ENCODE measurements at places on chromosomes 3 and 15.

- no peak for DNase-seq
Measured at GRCh38 chr3:1374471-1374870, 281.6 kb downstream of the CNTN6 start.

DNA sequence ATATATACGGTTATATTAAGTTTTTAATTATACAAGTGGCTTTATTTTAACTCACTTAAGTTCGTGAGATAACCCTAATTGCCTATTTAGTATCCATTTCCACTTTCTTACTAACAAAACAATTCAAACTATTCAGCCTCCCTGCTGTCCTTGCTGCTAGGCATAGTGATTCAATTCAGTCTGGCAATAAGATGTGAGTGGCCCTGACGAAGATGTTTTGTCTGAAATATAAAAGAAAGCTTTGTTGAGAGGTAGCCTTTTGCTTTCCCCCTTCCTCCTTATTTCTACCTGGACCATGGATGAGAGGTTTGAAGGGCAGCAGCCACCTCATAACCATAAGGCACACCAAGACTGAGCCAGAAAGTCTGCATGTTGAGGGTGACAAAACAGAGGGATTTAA lies 89.3 kb upstream of the TRIM42 start:
- DNase-seq, result no peak

- no peak for DNase-seq
Measured at GRCh38 chr3:101131767-101132166, 138.5 kb upstream of the ABI3BP start.

DNA sequence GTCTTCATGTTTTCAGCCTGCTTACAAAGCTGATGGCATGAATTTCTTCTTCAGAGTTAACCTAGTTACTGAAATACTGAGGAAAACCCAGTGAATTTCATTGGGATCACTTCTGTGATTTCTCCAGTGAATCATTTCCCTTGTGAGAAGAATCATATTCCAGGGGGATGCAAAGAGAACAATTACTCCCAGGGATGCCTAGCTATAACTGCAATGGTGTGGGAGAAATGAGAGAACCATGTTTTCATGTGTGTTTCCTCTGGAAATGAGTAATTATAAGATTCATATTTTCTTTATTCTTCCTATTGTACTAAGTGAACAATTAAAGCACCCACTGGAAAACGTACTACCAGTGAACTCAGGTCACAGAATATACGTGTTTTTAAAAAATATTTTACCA lies 485.4 kb downstream of the GRM7 start:
- DNase-seq, result no peak

DNA sequence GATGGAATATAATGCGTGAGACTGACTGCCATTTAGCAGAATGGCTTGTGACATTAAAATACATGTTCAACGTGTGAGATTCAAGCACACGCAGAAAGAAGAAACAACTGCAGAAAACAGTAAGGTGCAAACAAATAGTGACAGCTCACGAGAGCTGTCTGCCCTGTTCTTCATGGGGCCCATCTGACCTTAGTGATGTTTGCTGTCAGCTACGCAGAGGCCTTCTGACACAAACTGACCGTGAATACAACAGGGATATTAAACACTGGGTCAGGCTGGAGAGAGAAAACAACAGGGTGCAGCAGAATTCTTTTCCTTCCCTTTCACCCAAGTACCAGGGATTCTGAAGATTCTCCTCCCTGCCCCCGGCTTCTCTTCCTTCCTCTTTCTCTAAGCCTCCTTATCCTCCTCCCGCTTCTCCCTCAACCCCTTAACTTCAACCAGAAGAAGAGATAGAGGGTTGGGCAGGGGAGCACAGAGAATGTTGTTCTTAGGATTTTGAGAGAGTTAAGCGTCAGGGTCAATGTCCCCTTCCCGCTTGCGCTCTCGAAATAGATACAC lies 2.1 kb downstream of the TNFAIP8L3 start:
- no peak for DNase-seq

- DNase-seq, result no peak
Measured at GRCh38 chr15:57288926-57289580, 87.3 kb upstream of the CGNL1 start.

- no peak for DNase-seq
Measured at GRCh38 chr15:98954411-98954810, 53.2 kb downstream of the PGPEP1L start.

DNA sequence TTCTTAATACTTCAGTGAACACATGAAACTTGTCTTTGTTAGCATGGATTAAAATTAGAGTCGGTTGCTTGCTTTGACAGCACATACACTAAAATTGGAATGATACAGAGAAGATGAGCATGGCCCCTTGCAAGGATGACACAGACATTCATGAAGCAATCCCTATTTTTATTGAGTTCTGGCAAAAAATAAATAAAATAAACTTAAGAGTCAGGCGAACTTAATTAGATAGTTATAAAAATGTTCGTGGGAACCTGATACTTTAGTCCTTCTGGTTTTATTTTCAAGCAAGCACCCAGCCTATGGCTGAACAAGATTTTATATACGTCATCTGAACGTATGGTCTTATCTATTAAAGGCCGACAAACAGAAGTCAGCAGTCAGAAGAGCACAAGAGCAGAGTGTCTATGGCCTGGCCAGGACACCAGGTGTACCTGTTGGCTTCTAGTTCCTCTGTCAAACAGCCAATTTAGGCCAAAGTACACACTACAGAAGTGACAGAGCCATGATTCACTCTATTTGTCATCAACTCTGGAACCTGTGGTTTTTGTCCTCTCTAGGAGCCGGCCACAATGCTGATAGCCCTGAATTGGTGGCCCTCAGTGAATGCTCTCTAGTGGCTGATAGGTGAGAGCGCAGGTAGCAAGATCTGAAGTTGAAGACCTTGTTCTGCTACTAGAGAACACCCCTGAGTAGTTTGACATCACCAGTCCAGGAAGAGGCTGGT lies 64.3 kb downstream of the LEO1 start:
- no peak for DNase-seq

DNA sequence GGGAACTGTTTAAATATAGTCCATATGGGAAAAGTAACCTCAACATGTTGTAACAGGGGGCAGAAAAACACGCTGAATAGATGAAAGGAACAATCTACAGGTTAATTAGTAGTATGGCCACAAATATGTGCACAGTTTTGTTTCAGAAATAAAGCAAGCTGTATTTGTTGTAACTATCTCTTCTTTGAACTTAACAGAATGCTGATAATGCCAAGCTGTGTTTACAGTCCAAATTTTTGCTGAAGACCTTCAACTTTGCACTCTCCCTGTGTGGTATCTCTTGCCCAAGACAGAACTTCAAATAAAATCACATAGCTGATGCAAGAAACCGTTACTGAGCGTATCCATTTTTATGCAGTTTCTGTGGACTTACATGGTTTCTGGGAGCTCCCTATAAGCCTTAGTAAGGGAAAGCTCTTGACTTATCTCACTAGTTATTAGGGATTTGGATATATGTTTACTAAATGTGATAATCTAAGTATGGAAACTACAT lies 425.4 kb upstream of the TPRG1 start:
- DNase-seq, result no peak

DNA sequence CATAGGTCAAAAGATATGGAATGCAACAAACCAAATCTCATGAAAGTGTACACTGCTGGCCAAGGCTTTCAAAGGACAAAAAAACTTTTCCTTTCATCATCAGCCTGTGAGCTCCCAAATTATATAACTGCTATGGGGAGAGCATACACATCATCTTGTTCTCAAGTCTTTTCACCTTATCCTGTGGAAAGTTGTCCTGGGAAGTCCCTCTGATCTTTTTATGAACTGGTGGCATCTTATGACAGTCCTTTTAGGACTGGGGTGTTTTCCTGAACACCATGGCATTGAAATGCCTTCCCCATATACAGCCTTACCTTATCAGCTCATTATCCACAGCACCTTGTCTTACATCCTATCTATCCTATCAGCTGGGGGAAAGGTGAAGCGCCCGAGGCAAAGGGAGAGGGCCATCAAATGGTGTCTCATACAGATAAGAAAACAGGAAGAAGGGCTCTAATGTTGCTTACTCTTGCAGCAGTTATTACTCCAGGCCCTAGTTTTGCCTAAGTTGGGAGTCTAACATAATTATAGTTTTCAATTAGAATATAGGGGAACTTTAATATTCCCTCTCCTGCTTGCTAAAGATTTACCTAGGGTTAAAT lies 61.5 kb upstream of the GOLIM4 start:
- DNase-seq, result no peak

All from NCI-H748 treated with DMSO at 0.1 percent for 48 hours (cell line).